ENCODE measurements at places on chromosomes 6 and 20.

GRCh38 chr6:126913651-126914050 is 204.8 kb upstream of the RSPO3 start:
- H3K27me3 ChIP-seq = no peaks in the 10 kb centered on the region
- DNase-seq = no peak
- H3K36me3 ChIP-seq = no peaks in the 10 kb centered on the region

DNA sequence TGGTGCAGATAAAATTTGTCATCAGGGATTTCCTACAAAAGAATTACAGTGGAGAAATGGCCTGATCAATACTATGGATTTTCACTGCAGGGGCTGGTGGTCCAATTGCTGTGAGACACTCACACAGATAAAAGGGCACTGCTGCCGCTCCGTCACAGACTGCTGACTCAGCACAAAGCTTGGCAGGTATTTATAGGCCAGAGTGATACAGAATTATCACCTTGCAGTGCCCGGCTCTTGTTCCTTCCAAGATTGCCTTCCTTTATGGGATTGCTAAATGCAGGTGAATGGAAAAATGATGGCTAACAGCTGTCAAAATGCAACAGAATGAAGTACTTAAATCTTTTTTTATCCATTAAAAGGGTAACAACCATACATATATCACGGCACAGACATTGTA is 247.8 kb upstream of the ZFP64 start:
- H3K27ac ChIP-seq = no peak overlapping the region
- H3K4me3 ChIP-seq = peak overlapping the region; percentile 1
- peaks cover 4% of the 10 kb centered on the region for H3K27me3 ChIP-seq
- peak; percentile 50 for DNase-seq
- peaks cover 15% of the 10 kb centered on the region for H3K4me1 ChIP-seq

DNA sequence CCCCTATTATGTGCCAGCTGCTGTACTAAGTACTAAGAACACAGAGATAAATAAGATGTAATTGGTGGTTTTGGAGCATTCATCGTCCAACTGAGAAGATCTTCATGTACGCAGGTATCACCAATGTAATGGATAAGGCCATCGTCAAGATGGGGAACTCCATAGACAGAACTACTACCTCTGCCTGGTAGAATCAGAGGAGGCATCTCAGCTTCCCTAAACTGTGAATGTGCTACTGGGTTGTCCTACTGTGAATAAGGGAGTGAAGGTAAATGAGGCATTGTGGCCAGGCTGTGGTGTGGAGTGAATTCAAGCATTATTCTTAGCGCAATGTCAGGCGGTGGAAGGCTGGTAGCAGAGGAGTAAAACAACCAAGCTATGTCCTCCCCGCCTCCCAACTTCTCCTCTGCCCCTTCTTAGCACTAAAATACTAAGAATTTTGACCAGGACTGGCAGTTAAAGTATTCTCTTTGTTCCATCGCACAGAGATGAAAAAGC is 68.2 kb downstream of the TBC1D7 start:
- H3K27ac ChIP-seq = no peak overlapping the region
- peaks cover 4% of the 10 kb centered on the region for H3K27me3 ChIP-seq
- peaks cover 8% of the 10 kb centered on the region for H3K36me3 ChIP-seq
- no peak overlapping the region for H3K4me3 ChIP-seq
- DNase-seq = no peak
- no peaks in the 10 kb centered on the region for H3K4me1 ChIP-seq

DNA sequence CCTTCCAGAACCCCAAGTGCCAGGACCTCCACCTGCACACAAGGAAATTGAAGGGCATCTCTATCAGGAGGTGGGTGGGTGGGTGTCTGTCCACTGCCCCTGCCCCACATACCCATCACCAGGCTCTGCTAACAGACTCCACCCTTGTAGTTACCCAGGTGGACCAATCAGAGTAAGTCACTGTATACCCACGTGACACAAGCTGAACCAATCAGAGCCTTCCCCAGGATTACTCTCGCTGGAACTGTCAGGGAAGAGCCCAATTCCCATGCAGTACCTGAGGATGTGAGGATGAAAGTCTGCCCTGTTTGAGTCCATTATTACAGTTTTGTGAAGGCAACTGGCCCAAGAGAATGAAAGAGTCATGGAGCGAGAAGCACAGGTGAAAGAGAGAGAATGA is 4.2 kb downstream of the OCSTAMP start:
- no peak for DNase-seq
- peaks cover 4% of the 10 kb centered on the region for H3K27me3 ChIP-seq
- H3K4me1 ChIP-seq = no peaks in the 10 kb centered on the region
- no peak overlapping the region for H3K4me3 ChIP-seq

- DNase-seq = no peak
- no peaks in the 10 kb centered on the region for H3K36me3 ChIP-seq
- peaks cover 18% of the 10 kb centered on the region for H3K27me3 ChIP-seq
- H3K27ac ChIP-seq = peak overlapping the region; percentile 75
- peak overlapping the region; percentile 42 for H3K4me3 ChIP-seq
Observed at GRCh38 chr20:62773845-62774714, 22.2 kb upstream of the MRGBP start.

- peaks cover 6% of the 10 kb centered on the region for H3K36me3 ChIP-seq
- no peaks in the 10 kb centered on the region for H3K27me3 ChIP-seq
- H3K4me3 ChIP-seq = no peak overlapping the region
- peaks cover 1% of the 10 kb centered on the region for H3K4me1 ChIP-seq
- no peak for DNase-seq
Observed at GRCh38 chr6:132228894-132229293, 172.4 kb downstream of the MOXD1 start.
